Neural crest cell (in vitro differentiated cells): ENCODE measurements at places on chromosomes 12 and 14. TPM values are rescaled to one million over a fixed set of nuclear protein-coding genes. Genes with fewer than 3 reads are reported as not detected.

- H3K27ac ChIP-seq, result peak overlapping the region; percentile 99
- H3K36me3 ChIP-seq, result no peaks in the 10 kb centered on the region
- no peaks in the 10 kb centered on the region for H3K27me3 ChIP-seq
- DNase-seq, result peak; percentile 40
- peak overlapping the region; percentile 100 for H3K4me3 ChIP-seq
- H3K4me1 ChIP-seq, result peaks cover 41% of the 10 kb centered on the region
Measured at GRCh38 chr12:79934281-79935020, 446 bp downstream of the PPP1R12A start.

The CARMIL3 gene
- total RNA-seq, result 9.3 and 9.4 TPM in 2 replicates

The SLC25A21 gene
- total RNA-seq, result 2.2 and 4.2 TPM in 2 replicates

The DGLUCY gene
- total RNA-seq, result 13.1 and 15.6 TPM in 2 replicates

The CELA1 gene
- total RNA-seq, result not detected in 2 replicates
